ENCODE measurements at places on chromosomes 16 and 17.

- peak; percentile 30 for DNase-seq
Measured at GRCh38 chr17:3012926-3013581, 50.4 kb downstream of the OR1D5 start.

DNA sequence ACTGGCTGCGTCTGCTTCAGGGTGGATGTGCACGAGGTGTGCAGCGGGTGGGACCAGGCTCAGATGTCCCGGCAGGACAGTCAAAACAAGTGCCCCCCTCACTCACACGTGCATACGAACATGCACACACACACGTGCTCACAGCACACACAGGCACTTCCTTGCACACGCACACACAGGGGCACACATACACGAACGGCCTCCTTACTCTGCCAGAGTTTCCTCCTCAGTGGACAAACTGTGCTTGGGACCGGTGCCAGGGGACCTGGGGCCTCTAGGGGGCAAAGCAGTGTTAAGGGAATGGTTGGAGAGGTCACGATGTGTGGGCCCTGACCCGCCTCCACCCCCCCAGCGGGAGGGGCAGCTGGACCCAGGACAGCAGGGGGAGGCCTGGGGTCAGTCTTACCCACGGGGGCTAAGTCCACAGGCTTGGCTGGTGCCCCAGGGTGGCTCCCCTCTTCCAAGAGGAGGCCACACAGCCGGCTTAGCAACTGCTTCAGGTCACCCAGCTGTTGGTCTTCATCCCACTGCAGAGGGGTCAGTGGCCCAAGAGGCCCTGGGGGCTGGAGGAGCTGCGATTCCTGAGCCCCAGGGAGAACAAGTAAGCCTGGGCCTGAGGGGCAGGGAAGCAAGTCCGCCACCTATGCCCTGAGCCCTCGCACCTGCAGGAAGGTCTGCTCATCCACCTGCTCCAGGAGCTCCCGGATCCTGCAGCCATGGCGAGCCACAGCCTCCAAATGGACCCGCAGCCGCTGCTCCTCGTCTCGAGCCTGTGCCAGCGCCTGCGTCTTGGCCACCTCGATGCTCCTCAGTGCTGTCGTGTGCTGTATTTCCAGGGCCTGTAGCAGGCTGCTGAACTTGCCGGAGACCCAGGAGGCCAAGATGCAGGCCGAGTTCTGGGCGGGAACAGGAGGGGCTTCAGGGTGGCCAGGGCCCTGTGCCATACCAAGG is 4.9 kb downstream of the TRIM65 start:
- DNase-seq, result no peak

GRCh38 chr16:47156680-47157215 is 13.0 kb upstream of the NETO2 start:
- DNase-seq, result no peak

DNA sequence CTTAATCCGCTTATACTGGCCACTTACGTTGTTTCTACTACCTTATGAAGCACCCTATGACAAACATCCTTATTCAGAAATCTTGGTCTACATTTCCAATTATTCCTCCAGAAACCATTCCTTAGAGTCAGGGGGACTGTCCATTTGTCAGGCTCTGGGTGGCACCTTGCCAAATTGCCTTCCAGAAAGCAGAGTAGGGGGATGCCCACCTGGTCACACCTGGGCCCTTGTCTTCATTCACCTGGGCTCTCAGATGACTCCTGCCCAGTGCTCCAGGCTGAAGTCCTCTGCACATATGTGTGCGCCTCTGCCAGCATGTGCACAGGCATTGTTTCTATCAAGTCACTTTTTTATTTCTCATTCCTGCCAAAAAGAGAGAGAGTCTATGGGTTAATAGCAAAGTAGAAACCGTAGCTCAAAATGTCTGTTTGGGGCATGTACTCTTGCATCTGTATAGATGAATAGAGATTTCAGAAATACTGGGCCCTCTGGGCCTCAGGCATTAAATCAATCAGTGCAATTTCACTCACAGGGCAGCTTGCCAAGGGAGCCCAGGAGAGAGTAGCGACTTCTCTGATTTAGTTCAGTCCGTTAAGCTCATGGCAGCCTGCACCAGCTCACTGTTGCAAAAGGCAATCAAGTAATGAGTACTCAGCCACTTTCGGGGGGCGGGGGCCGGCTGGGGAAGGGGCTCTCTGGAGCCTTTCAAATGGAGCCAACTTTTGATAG is 104.7 kb downstream of the SOCS1 start:
- DNase-seq, result no peak

- DNase-seq, result no peak
Measured at GRCh38 chr17:56835264-56835585, 1.3 kb downstream of the DGKE start.

- no peak for DNase-seq
Measured at GRCh38 chr16:9677301-9677653, 505.0 kb downstream of the GRIN2A start.

DNA sequence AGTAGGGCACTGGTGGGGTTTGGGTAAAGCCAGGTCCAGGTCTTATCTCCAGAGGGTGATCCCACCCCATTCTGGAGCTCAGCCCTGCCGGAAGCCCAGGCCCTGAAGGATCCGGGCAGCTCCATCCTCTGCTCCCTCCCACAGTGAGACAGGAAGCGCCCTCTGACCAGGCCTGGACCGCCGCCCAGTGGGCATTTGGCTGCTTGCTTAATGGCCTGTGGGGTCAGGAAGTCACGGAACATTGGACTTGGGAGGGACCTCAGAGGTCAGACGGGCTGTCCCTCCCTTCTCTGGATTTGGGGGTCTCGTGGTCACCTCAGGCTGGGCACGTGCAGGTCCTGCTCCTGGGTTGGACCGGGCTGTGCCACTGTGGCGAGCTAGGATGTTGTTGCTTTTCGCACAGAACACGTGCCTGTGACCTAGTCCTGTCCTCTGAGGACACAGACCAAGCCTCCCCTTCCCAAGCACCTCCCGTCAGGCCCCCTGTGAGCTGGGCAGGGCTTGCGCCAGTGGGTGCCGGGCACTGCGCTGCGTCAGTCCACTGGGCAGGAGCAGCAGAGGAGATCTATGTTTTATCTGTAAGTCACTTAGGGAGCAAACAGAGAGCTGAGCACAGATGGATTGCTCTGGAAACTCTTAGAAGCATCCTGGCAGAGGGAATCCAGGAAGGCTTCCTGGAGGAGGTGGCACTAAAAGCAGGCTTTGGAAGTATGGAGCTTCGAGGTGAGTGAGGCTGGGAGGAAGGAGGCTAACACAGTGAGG is 49.4 kb upstream of the GSE1 start:
- DNase-seq, result no peak

- DNase-seq, result no peak
Measured at GRCh38 chr17:31778523-31778922, 80.5 kb downstream of the COPRS start.

GRCh38 chr16:75320435-75320834 is 69.0 kb upstream of the BCAR1 start:
- no peak for DNase-seq

- no peak for DNase-seq
Measured at GRCh38 chr16:9092978-9093344, 1.5 kb downstream of the HAPSTR1 start.

DNA sequence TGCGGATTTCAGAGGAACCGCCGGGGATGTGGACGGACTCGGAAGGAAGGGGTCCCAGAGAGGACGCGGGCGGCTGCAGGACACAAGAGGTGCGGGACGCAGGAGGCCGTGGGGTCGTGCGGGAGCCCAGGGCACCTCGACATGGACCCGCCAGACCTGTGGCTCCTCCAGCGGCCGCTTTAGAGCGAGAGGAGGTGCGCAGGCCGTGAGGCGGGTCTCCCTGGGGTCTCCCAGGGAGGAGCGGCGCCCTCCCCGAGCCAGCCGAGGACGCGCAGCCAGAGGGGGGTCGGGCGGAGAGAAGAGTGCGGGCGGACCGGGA is 6.8 kb upstream of the FLYWCH1 start:
- DNase-seq, result no peak

- DNase-seq, result no peak
Measured at GRCh38 chr17:80830020-80830780, 161.4 kb upstream of the CHMP6 start.

GRCh38 chr17:47713980-47714700 is 18.9 kb upstream of the TBX21 start:
- no peak for DNase-seq

DNA sequence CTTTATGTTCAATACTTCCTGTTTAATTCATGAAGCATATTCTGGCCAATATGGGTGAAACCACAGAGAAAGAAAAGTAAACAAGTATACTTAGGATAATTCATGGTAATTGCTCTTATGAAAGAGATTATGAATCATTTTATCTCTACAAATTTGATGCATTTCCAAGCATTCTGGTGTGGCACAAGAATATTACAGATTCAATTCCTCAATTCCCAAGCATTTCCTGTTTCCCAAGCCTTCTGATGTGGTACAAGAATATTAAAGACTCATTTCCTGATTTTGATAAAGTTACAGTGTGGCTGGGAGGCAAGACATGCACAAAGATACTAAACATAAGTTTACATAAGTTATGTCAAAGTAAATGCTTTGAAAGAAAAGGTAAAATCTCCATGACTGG is 126.1 kb upstream of the NUDT7 start:
- DNase-seq, result no peak

- DNase-seq, result no peak
Measured at GRCh38 chr17:45366049-45366448, 49.2 kb upstream of the MAP3K14 start.

DNA sequence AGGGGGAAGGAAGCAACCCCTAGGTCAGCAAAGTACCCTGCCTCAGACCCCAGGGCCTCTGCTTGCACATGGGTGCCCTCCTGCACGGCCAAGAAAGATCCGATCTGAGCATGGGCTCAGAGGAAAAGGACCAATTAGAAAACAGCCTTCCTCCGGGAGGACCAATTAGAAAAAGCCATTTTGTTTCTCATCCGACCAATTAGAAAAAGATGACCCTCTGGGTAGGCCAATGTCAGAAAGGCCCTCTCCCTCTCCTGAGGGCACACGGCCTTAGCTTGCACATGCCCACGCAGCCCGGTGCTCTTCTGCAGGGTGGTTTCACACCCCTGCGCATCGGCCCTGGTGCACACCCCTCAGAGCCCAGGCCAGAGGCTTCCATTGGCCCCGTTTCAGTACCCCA is 5.1 kb upstream of the CISD3 start:
- no peak for DNase-seq

- DNase-seq, result no peak
Measured at GRCh38 chr17:74431568-74432423, at the start of gene GPRC5C. TSS of gene GPRC5C (plus strand) at chr17:74432088. CDS start at chr17:74439777, 7,689 bp downstream.

GRCh38 chr17:57226793-57227192 is 29.5 kb upstream of the MSI2 start:
- DNase-seq, result no peak

GRCh38 chr17:65027305-65027704 is 29.2 kb downstream of the GNA13 start:
- peak; percentile 18 for DNase-seq

DNA sequence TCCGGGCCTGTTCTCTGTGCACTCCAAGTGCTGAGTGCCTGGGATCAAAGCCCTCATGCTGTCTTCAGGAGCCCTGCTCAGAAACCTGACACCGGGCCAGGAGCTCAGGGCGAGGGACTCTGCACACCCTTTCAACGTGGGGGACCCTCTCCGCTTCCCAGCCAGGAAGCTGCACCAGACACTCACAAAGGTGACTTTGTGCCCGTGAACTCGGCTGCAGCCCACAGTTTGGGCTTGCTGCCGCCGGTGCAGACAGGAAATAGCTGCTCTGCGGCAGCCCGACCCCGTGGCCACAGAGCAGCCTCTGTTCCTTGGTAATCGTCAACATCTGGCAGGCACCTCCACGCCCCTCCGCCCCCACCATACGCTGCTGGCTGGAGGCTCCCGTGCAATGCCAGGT is 93.4 kb upstream of the METRNL start:
- DNase-seq, result no peak

- DNase-seq, result peak; percentile 17
Measured at GRCh38 chr16:56793492-56793891, 63.6 kb downstream of the NUP93 start.

DNA sequence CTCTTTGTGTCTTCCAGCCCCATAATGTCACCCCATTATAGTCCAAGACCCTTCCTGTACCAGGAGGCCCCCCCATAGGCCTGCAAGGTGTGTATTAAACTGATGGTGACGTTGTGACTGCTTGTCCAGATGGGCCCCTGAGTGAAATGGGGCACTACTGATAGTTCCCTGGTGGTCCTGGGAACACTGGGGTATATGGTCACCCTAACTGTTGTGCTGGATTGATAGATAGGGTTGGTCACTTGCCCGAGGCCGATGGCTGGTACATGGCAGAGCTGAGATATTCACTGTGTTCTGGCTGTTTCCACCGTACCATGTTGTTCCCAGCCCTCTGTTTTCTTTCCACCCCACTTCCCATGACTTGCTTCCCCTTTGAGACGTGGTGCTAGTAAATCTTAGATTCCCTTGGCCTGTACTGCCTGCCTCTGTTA is 4.3 kb downstream of the CNP start:
- DNase-seq, result no peak

GRCh38 chr17:31202968-31203367 is 94.1 kb downstream of the OMG start:
- no peak for DNase-seq

DNA sequence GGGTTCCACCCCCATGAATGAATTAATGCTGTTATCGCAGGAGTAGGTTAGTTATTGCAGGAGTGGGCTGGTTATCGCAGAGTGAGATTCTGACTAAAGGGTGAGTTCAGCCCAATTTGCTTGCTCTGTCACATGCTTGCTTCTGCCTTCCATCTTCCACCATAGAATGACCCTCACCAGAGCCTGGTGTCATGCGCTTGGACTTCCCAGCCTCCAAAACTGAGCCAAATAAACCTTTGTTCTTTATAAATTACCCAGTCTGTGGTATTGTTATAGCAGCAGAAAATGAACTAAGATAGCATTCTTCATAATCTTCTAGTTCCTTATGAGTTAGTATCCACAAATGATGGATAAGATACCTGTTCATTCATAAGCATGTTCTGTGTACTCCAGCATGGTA is 235.1 kb upstream of the TBX2 start:
- DNase-seq, result no peak

- no peak for DNase-seq
Measured at GRCh38 chr16:85256190-85256739, 144.0 kb upstream of the CIBAR2 start.

GRCh38 chr16:1979271-1980029 is 1.8 kb downstream of the NOXO1 start:
- DNase-seq, result no peak

DNA sequence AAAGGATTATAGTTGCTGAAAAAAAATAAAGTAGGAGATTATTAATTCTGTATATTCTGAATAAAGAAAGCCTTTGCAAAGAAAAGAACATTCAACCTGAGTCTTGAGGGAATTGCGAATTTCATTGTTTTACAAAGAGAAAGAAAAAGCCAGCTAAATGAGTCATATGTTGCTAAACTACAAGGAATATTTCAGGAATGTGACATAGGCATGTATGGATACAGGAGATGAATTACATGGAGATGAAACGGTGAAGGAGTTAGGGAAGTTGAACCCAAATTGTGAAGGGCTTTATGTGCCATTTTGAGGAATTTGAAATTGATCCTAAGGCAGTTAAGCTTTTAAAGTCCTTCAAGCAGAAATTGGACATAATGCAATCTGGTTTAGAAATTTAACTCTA is 177.3 kb upstream of the RBL2 start:
- no peak for DNase-seq

Data from fibroblast of the conjunctiva (primary cell).